ENCODE measurements at places on chromosomes 12 and 14. TPM values are rescaled to one million over a fixed set of nuclear protein-coding genes. Genes with fewer than 3 reads are reported as not detected.

- no peak for DNase-seq
Measured at GRCh38 chr12:12792421-12792820, 7.0 kb downstream of the APOLD1 start.

- no peak for DNase-seq
Measured at GRCh38 chr14:54776361-54777001, 126.1 kb downstream of the GCH1 start.

- DNase-seq, result no peak
Measured at GRCh38 chr12:103272949-103273348, 222.8 kb downstream of the C12orf42 start.

- DNase-seq, result no peak
Measured at GRCh38 chr12:58301730-58302122, 360.4 kb downstream of the ATP23 start.

- peak; percentile 82 for DNase-seq
Measured at GRCh38 chr14:96424109-96424989, 32.4 kb downstream of the AK7 start.

- no peak for DNase-seq
Measured at GRCh38 chr14:74832849-74833248, 43.1 kb downstream of the PROX2 start.

DNA sequence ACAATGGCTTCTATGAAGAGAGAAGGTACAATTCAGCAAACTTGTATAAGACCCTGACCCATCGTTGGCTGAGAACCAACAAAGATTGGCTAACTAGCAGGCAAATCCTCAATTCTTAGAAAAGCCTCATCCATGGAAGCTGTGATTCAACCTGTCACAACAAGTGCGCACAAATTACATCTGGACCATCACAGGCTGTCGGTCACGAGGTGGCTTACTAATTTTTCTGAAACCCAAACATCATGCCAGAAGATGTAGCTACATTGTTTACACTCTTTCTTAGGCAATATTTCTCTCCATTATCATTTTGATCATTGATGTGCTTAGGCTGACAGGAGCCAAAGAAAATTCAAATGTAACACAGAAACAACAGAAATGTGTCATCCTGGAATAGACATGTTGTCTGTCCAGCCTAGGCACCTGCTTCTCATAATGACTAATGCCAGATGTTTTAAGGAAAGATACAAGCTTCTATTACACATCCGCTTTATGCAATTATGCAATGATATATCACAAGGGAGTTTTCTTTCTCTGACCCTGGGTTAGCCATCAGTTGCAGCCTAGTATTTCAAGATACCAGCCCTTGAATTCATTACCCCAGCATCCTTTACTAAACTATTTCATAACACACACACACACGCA, 92.9 kb upstream of the DIO2 start:
- no peak for DNase-seq

GRCh38 chr12:2264651-2265232, 212.0 kb downstream of the CACNA1C start:
- DNase-seq, result no peak

DNA sequence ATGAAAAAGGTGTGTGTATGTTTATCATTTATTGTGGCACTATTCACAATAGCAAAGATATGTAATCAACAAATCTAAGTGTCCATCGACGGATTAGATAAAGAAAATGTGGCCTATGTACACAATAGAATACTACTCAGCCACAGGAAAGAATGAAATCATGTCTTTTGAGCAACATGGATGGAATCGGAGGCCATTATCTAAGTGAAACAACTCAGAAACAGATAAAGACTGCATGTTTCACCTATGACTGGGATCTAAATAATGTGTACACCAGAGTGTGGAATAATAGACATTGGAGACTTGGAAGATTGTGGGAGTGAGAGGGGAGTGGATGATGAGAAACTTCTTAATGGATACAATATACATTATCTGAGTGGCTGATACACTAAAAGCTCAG, 44.0 kb downstream of the CCER1 start:
- DNase-seq, result peak; percentile 25

GRCh38 chr12:2256915-2257314, 204.1 kb downstream of the CACNA1C start:
- no peak for DNase-seq

DNA sequence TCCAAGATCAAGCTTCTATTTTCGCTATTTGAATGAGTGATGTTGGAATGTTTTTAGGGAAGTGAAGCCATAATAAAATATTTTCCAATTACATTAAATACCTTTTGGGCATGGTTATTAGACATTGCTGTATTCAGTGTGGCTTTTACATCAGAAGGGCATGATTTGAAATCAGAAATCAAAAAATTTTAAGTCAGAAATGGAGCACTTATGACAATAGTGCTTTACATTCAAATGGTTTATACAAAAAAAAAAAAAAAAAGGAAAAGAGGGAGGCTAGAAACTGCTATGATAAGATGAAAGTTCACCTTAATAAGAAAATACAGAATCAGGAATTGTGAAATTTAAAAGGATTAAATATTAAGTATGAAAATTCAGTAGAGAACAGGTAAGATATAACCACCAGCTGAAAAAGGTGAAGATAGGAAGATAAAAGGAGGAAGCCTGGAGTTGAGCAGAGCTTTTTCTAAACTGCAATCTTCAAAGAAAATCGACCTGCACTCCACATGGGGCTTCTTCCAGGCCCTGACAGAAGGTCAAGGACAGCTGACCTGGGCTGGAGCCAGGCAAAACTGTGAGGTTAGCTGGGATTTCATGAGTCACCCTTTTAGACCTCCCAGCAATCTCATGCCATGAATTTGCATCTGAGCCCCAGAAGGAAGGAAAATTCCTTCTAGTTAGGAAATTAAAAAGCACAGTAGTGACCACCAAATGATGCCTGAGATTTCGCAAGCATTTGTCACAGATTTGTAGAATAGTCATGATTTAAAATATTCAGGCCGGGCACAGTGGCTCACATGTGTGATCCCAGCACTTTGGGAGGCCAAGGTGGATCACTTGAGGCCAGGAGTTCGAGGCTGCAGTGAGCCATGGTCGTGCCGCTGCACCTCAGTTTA, 23.4 kb upstream of the BMP4 start:
- no peak for DNase-seq

DNA sequence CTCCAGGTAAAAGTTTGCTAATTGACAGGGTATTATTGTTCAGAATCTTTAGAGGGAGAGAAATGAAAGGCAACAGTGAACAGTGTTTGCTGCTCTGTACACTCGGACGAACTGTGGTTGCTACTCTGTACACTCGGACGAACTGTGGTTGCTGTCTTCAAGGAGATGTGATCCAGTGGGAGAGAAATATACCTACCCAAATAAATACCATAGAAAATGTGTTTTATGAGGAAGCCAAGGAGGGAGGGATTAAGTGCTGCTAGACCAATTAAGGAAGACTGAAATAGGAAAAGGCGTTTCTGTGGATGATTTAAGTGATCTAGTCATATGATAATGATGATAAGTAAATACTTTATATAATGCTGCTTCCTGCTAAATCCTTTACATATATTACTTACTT, 2.7 kb downstream of the STK38L start:
- DNase-seq, result peak; percentile 21

DNA sequence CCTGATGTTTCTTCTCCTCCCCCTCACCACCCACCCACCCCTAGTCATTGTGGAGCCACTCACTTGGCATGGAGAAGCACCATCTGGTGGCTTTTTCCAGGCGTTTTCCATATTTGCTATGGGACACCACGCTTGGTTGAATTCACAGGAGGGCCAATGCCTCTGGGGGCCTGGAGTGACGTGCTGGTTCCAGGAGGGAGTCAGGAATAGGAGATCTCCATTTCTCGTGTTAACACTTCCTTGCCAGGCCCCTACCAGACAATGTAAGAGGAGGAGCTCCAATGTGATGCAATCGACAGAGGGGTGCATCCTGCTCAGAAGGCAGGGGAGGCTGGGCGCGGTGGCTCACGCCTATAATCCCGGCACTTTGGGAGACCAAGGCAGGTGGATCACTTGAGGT, 21.6 kb upstream of the TESC start:
- DNase-seq, result no peak

- no peak for DNase-seq
Measured at GRCh38 chr12:50642761-50643160, 121.1 kb upstream of the ATF1 start.

GRCh38 chr12:79344855-79345847, 345.6 kb downstream of the PAWR start:
- DNase-seq, result peak; percentile 54

DNA sequence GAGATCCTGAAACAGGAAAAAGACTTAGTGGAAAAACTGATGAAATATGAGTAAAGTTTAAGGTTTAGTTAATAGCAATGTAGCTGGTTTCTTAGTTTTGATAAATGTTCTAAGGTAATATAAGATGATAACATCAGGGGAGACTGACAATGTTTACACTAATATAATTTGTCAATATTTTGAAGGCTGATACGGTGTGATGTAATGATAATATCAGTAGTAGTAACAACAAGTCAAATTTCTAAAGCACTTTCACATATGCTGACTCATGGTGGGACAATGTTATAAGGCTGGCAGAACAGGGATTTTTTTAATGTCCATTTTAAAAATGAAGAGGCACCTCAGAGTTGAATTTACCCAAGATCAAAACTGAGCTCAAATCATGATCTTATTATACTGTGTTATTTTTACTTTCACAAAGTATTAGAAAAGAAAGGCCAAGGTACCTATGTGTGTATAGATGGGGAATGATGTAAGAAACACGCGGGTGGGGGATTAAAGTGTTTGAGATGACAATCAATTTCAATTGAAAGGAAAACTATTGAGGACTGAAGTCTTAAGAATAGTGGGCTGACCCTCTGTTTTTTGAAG, 2.4 kb upstream of the FLRT2 start:
- peak; percentile 83 for DNase-seq

DNA sequence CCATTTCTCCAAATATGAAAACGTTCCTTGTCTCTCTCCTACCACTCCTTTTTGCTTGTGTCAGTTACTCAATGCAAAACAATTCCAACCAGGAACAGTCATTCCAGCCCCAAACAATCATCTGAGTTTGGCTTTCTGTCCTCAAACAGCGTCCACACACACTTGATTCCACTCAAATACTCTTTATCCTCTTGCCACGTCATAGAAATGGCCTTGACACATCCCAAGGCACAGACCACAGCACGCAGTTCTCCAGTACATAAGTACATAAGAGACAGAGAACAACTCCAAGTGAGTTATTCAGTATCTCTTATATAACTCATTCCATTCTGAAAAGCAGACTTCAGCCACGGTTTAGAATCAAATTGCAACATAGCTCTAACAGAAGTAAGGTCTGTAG, 299.2 kb downstream of the RPS29 start:
- DNase-seq, result no peak

GRCh38 chr12:121263206-121263935, 33.1 kb downstream of the CAMKK2 start:
- no peak for DNase-seq

The SCNN1A gene
- polyA plus RNA-seq, result 0.12 TPM

The MYF5 gene
- polyA plus RNA-seq, result not detected

The ALKBH2 gene
- 7.3 TPM for polyA plus RNA-seq

The TAS2R19 gene
- polyA plus RNA-seq, result 0.12 TPM

The CSAD gene
- polyA plus RNA-seq, result 24.0 TPM

The KRT2 gene
- not detected for polyA plus RNA-seq

The ETFBKMT gene
- polyA plus RNA-seq, result 1.2 TPM

The TMEM119 gene
- not detected for polyA plus RNA-seq

The FSCB gene
- polyA plus RNA-seq, result not detected

The SLC6A12 gene
- polyA plus RNA-seq, result not detected
